ENCODE measurements at places on chromosomes 11 and 22.

- no peak for DNase-seq
Measured at GRCh38 chr11:84264066-84264465, 977.9 kb upstream of the CCDC90B start.

DNA sequence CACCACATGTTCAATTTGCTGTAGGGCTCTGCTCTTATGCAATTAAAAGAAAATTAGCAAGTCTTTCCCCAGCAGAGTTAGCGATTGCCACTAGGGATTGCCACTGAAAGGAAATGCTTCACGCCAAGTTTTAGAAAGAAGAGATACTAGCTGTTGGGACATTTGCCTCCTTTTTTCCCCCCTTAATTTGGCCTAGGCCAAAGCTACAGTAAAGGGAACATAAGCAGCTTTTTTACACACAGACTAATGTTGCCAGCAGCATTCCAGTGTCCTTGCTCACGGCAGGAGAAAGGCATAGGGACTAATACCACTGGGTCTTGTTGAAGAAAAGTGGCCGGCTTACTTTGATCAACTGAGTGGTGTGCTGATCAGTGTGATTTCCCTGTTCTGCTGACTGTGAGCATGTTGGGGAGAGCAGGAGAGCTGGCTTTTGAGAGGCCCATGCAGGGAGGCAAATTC, 71.2 kb downstream of the PHF21A start:
- no peak for DNase-seq

GRCh38 chr11:15918212-15918611, 438.1 kb downstream of the SOX6 start:
- no peak for DNase-seq

DNA sequence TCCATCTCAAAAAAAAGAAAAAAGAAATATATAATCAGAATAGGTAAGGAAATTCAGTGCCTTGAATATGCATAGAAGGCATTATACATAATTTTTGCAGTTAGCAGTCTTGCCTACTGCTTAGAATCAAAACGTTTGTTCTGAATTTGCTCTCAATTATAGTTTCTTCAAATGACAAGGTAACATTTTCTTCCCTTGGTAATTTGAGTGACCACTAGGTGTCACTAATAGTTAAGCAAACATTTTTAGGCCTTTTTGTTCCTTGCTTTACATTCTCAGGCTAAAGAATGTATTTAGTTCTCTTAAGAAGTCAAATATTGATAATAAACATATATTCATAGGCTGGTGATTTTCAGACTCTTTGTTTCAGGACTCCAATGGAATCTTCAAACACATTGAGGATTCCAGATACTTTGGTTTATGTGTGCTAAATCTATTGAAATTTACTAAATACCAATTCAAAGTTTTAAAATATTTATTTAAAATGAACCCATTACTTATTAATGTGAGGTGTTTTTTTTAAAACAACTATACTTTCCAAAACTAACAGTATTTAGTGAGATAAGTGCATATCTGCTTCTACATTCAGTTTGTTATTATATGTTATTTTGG, 55.0 kb upstream of the DEPDC7 start:
- no peak for DNase-seq

DNA sequence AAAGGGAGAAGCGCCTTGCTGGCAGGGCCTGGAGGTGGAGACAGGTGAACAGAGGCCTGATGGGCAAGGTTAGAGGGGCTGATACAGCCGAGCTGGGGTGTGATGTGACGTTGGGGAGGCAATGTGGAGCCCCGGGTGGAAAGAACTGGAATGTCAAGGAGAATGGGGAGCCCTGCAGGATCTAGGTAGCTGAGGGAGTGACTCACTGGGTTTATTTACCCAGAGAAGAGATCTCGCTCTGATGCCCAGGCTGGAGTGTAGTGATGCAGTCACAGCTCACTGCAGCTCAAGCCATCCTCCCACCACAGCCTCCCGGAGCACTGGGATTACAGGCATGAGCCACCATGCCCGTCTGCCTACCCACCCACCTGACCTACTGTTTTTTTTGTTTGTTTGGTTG, 1.9 kb upstream of the CYB5R3 start:
- DNase-seq: no peak

DNA sequence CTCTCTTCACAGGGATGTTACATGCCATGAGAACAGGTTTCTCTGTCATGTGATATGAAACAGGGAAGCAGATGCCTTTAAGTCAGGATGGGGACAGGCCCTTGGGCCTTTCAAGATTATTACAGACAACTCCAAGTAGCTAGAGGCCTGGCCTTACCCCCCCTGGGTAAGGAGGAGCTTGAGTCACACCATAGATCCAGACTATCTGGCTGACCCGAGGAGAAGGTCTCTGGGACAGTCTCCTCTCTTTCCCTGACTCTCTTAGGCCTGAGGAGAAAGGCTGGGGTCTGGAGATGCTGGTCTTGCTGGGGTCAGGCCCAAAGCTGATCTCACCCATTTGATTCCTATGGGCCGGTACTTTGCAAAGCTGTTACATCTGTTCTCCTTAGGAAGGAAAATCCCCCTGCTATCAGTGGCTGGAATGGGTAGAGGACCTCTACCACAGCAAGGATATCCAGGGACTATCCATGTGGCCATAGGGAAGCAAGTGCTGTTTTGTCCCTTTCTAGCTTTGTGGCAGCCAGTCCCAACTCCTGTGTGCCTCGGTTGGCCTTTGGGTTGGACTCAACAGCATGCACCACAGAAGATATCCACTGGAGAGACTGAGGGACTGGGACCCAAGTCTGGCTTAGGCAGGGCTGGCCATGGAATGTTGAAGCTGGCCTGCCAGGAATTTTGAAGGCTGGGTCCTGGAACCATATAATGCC, 25.2 kb downstream of the RELT start:
- DNase-seq: no peak

DNA sequence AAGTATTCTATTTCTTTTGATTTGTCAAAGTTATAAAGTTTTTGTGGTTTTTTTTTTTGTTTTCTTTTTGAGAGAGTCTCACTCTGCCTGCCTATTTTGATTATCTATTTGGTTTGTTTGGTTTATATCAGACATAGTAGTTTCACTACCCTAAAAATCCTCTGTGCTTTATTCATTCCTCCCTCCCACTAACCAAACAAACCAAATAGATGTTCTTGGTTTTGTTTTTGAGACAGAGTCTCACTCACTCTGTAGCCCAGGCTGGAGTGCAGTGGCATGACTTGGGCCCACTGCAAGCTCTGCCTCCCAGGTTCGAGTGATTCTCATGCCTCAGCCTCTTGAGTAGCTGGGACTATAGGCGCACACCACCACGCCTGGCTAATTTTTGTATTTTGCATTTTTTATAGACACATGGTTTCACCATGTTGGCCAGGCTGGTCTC, 67.9 kb downstream of the ENTHD1 start:
- no peak for DNase-seq

DNA sequence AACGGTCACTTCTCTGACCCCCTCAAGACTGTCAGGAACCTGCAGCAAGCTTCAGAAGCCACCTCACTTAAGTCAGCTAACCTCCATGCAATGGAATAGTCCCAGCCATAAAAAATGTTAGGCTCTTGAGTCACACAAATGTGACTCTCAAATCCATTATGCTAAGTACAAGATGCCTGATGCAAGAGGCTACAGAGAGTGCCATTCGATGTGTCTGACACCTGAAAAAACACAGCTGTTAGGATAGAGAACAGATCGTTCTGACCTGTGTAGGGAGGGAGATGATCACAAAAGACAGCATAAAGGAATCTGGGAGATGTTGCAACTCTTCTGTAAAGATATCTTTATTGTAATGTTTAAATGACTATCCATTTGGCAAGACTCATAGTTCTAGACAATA, 712.4 kb downstream of the TBC1D22A start:
- no peak for DNase-seq

DNA sequence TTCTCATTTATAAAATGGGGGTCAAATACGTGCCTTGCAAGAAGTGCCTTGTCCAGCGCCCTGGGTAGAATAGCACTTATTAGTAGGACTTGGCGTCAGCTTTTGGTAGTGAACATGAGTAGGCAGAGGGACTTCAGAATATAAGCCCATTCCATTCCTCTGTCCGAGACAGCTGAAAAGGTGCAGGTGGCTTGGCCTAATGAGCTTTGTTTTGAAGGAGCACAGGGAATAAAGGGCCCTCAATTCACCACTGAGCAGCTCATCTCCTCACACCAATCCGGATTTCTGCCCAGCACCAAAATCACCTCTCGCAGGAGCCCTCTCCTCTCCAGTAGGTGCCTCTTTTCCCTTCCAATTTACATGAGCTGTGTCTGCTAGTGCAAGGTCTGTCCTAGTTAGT, 91.2 kb downstream of the DSCAML1 start:
- no peak for DNase-seq

- no peak for DNase-seq
Measured at GRCh38 chr22:41447435-41448188, 1.0 kb upstream of the TOB2 start.
